Endothelial cell of umbilical vein (primary cell): ENCODE measurements at places on chromosomes 7 and 10.

DNA sequence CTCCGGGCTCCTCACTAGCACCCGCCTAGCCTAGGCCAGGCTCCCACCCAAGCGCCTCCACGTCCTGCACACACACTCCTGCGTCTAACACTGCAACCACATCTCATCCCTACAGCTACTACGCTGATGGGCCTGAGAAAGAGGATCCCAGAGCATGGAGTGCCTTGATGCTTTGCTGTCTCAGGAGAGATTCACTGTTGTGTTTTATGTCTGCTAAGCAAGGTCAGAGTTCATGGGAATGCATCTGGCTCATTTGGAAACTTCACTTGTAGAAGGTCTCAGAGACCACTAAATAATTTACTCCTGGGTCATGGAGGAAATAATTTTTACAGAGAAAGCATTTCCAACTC, 88.7 kb downstream of the SLIT1 start:
- H3K4me3 ChIP-seq = no peak overlapping the region
- H3K27me3 ChIP-seq = peaks cover 3% of the 10 kb centered on the region
- H3K4me1 ChIP-seq = no peaks in the 10 kb centered on the region
- no peak for DNase-seq
- H3K27ac ChIP-seq = no peak overlapping the region

DNA sequence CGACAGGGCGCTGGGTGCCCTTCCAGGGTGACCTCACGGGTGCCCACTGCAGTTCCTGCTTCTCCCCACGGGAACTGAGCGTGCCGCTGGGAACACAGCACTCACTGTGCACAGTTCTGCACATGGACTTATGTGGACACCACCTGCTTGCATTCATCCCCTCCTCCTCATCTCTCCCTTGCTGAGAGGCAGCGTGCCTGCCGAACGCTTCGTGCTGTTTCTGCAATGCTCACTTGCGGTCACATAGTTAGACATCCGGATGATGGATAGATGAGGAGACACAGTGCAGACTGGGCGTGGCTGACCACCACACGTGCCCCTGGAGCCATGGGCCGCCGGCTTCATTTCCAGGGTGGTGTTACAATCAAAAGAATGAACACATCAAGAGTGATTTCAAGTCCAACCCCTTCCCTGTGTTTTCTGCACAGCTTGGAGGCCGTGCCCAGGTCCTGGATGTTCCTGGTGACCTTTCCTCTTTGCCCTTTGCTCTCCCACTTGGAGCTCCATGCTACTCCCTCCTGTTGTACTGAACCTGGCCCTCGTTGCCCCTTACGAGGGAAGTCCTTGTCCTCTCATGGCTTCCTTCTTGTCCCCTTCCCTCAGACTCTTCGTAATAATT, 119.4 kb downstream of the VIPR2 start:
- no peak for DNase-seq
- no peaks in the 10 kb centered on the region for H3K36me3 ChIP-seq
- H3K4me1 ChIP-seq = no peaks in the 10 kb centered on the region
- no peak overlapping the region for H3K27ac ChIP-seq

GRCh38 chr7:108869070-108869469, 299.4 kb downstream of the DNAJB9 start:
- no peak overlapping the region for H3K4me3 ChIP-seq
- no peak for DNase-seq
- no peaks in the 10 kb centered on the region for H3K27me3 ChIP-seq
- H3K36me3 ChIP-seq = no peaks in the 10 kb centered on the region
- no peak overlapping the region for H3K27ac ChIP-seq

GRCh38 chr10:102262744-102263370, 17.5 kb downstream of the GBF1 start:
- peaks cover 4% of the 10 kb centered on the region for H3K36me3 ChIP-seq
- H3K4me1 ChIP-seq = peaks cover 7% of the 10 kb centered on the region
- no peak overlapping the region for H3K27ac ChIP-seq
- H3K4me3 ChIP-seq = no peak overlapping the region
- no peak for DNase-seq

- H3K36me3 ChIP-seq = peaks cover 3% of the 10 kb centered on the region
- no peak overlapping the region for H3K27ac ChIP-seq
- H3K4me3 ChIP-seq = no peak overlapping the region
- H3K27me3 ChIP-seq = no peaks in the 10 kb centered on the region
- H3K4me1 ChIP-seq = peaks cover 4% of the 10 kb centered on the region
- DNase-seq = no peak
Measured at GRCh38 chr10:92010047-92010735, 86.6 kb downstream of the BTAF1 start.

- H3K27ac ChIP-seq = no peak overlapping the region
- no peaks in the 10 kb centered on the region for H3K27me3 ChIP-seq
- DNase-seq = no peak
Measured at GRCh38 chr7:107917763-107918651, 27.0 kb downstream of the DLD start.

- peaks cover 3% of the 10 kb centered on the region for H3K4me1 ChIP-seq
- peak; percentile 46 for DNase-seq
- no peak overlapping the region for H3K4me3 ChIP-seq
- H3K27ac ChIP-seq = no peak overlapping the region
Measured at GRCh38 chr7:157189405-157189804, 50.7 kb downstream of the UBE3C start.

GRCh38 chr10:133473270-133473669, 19.5 kb downstream of the SCART1 start:
- no peaks in the 10 kb centered on the region for H3K4me1 ChIP-seq
- no peaks in the 10 kb centered on the region for H3K27me3 ChIP-seq
- H3K36me3 ChIP-seq = no peaks in the 10 kb centered on the region
- H3K27ac ChIP-seq = no peak overlapping the region
- no peak for DNase-seq

DNA sequence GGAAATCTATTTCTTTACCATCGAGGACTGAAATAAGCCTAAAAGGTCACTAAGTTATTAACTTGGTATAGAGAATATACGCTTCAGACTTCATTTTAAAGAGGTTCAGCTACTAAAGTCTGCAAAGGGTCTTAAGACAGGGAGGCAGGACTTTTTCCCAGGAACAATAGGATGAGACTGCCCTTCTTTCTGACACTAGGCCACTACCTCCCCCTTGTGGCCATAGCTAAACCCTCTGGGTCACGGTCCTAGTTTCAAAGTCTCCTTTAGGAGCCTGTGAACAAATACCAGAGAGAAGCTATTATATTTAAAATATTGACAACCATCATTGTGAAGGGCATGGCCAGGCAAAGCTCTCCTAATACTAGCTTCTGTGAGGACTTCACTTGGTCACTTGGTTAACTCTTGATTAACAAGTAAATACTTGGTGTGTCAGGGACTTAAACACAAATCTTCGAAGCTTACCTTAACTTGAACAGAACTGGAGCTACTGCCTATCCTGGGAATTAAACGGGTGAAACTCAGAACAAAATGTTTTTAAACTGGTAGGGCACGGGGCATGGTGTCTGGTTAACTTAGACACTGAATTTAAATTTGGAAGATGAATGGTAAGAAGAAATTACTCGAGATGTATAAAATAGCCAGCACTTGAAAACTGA, 75.6 kb downstream of the CCDC6 start:
- no peak overlapping the region for H3K27ac ChIP-seq
- H3K27me3 ChIP-seq = no peaks in the 10 kb centered on the region
- no peaks in the 10 kb centered on the region for H3K36me3 ChIP-seq
- no peak overlapping the region for H3K4me3 ChIP-seq
- DNase-seq = peak; percentile 68

GRCh38 chr7:155064186-155064585, 5.9 kb upstream of the HTR5A start:
- no peak overlapping the region for H3K4me3 ChIP-seq
- no peaks in the 10 kb centered on the region for H3K4me1 ChIP-seq
- no peaks in the 10 kb centered on the region for H3K27me3 ChIP-seq
- H3K27ac ChIP-seq = no peak overlapping the region
- H3K36me3 ChIP-seq = no peaks in the 10 kb centered on the region

- no peak overlapping the region for H3K4me3 ChIP-seq
- H3K27ac ChIP-seq = no peak overlapping the region
- peaks cover 2% of the 10 kb centered on the region for H3K27me3 ChIP-seq
- H3K4me1 ChIP-seq = no peaks in the 10 kb centered on the region
- DNase-seq = no peak
Measured at GRCh38 chr10:27638071-27638750, 107.4 kb downstream of the MKX start.

DNA sequence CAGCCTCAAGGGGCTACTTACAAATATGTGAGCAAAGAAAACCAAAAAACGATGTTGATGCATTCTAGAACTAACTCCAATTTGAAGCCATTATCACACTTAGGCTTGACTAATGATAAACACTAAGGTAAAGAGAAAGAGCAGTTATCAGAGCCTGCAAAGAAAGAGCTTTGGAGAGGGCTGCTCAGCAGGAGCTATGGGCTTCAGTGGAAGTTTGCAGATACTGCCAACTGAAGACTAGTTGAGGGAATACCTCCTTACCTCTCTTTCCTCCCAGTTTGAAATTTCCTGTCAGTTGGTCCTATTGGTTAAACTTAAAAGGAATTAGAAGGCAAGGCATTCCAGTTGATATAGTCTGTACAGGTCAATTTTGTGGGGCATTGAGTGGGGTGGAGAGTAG, 498.1 kb upstream of the POT1 start:
- H3K36me3 ChIP-seq = no peaks in the 10 kb centered on the region
- no peak overlapping the region for H3K27ac ChIP-seq
- peaks cover 21% of the 10 kb centered on the region for H3K4me1 ChIP-seq
- no peaks in the 10 kb centered on the region for H3K27me3 ChIP-seq

DNA sequence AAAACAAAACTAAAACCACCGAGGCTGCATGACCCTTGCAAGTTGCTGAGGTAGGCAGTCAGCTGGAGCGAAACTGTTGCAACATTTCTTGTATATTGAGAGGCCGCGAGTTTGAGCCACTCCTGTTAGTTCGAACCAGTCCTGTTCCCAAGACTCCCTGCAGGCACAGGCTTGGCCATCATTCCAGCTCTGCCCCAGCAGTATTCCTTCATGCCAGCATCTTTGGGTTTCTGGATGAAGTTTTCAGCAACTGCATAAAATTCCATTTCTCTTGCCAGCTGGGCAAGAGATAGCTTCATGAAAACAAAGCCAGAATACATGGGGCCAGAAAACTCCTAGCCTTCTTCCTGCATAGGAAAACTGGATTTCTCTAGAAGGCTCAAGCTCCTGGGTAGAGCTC, 207.6 kb downstream of the FRMD4A start:
- peaks cover 2% of the 10 kb centered on the region for H3K27me3 ChIP-seq
- H3K4me1 ChIP-seq = no peaks in the 10 kb centered on the region
- no peak overlapping the region for H3K27ac ChIP-seq
- no peaks in the 10 kb centered on the region for H3K36me3 ChIP-seq
- H3K4me3 ChIP-seq = no peak overlapping the region
